ENCODE measurements at places on chromosomes 12 and 14.

DNA sequence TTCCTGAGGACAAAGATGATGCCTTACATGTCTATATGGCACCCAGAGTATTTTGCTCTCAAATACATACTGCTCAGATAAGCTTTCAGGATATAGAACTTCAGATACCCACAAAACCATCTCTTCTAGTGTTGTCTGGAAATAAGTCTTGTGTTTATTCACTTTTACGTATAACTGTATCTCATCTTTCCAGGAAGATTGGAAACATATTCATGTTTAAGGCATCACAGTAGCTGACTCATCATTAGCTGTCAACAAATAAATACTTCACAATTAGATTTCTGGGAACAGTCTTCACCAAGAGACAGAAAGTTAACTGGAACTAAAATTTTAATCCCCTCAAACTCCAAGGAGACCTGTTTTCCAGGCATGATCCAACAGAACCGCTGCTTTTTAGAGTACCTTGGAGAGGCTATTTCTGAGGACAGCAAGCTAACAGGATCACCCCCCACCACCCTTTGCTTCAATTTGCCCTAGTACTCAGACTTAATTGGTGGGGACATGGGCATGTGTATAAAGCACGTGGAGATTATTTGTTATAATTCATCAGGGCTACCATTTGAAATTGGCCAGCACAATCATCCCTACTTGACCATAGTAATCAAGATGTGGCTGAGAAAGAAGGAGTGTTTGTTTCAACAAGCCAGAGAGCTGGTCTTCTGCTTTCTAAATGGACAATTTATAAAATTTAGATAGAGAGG lies 129.3 kb upstream of the HIF1A start:
- DNase-seq: no peak

GRCh38 chr12:87152075-87152474 lies 877.1 kb downstream of the C12orf50 start:
- DNase-seq: no peak

DNA sequence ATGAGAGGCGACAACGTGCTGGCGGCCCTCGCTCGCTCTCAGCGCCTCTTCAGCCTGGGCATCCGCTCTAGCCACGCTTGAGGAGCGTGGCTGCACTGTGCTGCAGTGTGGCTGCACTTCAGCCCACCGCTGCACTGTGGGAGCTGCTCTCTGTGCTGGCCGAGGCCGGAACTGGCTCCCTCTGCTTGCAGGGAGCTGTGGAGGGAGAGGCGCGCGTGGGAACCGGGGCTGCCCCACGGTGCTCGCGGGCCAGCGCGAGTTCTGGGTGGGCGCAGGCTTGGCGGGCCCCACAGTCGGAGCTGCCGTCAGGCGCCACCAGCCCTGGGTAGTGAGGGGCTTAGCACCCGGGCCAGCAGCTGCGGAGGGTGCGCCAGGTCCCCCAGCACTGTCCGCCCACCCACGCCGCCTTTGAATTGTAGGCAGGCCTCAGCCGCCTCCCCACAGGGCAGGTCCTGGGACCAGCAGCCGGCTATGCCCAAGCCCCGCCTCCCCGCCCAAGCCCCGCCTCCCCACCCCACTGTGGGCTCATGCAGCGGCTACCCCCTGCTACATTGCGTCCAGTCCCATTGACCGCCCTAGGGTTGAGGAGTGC lies 974.2 kb downstream of the FSCB start:
- no peak for DNase-seq

GRCh38 chr12:89160716-89161123 lies 191.6 kb downstream of the DUSP6 start:
- peak; percentile 40 for DNase-seq

GRCh38 chr12:104197264-104197663 lies 18.3 kb upstream of the TXNRD1 start:
- no peak for DNase-seq

- DNase-seq: no peak
Measured at GRCh38 chr12:130954544-130954831, 781 bp downstream of the ADGRD1 start.

DNA sequence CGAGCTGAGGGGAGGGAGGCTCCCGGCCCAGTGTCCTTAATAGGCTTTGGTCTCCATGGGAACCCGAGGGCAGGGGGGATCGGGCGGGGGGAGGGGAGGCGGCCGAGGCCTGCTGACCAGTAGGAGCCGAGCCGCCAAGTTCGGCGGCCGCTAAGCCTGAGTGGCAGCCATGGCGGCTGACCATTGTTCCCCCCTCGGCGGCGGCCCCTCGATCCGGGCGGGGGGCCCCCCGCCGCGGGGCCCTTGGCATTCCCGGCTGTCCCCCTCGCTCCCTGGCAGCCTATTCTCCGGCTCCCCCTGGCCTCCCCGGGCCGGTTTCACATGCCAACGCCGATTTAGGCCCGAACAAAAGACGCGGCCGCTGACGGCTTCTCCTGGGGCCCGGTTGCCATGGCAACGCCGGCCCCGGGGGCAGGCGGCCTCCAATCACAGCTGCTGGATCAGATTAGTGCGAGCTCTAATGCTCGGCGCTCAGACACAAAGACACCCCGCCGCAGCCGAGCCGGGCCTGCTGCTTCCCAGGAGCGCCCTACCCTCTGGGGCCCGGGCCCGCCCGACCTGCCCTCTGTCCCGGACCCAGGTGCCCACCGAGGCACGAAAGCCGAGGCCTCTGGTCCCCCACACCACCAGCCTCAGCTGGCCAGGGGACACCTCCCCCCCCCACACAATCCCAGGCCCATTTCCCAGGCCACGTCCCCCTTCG lies 7.3 kb downstream of the MSI1 start:
- no peak for DNase-seq

GRCh38 chr12:130384234-130384633 lies 46.5 kb downstream of the PIWIL1 start:
- no peak for DNase-seq

- DNase-seq: no peak
Measured at GRCh38 chr12:2194571-2194970, 141.8 kb downstream of the CACNA1C start.

- DNase-seq: no peak
Measured at GRCh38 chr12:22477166-22477893, 67.0 kb downstream of the C2CD5 start.

DNA sequence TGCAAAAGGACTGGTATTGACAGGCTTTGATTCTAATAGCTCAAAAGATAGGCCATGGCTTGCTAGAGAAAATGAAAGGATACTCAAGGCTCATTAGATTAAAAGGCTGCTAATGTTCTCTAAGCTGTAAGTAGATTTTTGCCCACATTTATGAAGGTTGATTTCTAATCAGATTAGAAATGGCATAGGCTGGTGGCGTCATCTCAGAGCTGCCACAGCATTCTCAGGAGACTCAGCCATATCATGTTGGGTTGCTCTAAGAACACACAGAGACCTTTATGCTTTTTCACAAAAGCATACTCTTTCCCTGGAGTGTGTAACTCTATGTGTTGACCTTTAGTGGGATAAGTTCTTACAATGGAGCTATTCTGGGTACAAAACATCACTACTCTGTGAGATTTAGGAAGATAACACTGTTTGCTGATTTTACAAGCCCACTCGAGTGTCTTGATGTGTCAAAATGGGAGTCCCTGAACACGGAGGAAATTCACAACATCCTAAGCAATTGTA lies 576.0 kb downstream of the NRXN3 start:
- no peak for DNase-seq

- DNase-seq: no peak
Measured at GRCh38 chr14:99431986-99432385, 48.7 kb downstream of the SETD3 start.

DNA sequence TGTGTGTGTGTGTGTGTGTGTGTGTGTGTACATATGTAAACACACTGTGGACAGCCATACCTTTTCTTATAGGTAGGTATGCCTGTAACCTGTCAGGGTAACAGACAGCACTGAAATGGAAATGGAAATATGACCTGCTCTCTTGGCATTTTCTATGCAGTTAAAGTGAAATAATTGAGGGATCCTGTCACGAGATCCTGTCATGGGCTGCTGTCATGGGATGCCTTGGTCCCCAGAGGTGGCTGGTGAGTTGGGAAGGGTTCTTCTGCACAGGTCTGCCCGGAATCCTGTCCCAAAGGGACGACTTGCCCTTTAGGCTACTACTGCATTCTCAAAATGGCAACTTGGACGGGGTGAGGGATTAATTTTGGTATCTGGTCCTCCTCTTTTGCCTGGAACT lies 47.3 kb downstream of the ELK3 start:
- DNase-seq: no peak

DNA sequence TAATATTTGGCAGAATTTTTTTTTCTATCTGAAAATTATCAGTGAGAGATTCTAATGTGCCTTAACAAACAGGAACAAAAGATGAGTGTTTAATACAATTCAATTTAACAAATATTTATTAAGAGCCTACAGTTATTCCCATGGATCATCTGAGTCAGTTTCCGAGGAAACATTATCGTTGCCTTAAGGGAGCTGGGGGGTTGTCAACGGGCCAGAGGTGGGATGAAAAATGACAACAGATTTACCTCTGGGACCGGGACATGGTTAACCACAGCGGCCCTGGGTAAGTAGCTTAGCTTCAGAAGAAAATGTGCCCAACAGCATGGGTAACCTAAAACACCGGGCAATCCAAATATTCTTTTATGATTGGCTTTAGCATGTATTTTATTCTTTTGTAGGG lies 113.6 kb downstream of the DAD1 start:
- DNase-seq: no peak

DNA sequence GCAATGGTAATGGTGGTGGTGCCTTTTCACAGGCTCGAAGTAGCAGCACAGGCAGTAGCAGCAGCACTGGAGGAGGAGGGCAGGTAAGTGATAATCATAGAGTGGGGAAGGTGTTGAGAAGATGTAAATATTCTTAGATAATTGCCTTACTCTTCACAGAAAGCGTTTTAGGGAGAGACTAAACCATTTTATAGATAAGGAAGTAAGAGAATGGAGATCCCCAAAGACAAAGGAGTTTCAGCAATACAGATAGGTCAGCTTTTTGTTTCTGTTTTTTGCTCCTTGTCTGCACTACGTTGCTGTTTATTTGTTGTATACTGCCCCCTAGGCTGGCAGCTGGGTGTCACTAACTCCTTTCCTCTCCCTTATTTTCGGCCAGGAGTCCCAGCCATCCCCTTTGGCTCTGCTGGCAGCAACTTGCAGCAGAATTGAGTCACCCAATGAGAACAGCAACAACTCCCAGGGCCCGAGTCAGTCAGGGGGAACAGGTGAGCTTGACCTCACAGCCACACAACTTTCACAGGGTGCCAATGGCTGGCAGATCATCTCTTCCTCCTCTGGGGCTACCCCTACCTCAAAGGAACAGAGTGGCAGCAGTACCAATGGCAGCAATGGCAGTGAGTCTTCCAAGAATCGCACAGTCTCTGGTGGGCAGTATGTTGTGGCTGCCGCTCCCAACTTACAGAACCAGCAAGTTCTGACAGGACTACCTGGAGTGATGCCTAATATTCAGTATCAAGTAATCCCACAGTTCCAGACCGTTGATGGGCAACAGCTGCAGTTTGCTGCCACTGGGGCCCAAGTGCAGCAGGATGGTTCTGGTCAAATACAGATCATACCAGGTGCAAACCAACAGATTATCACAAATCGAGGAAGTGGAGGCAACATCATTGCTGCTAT lies 2.0 kb downstream of the SP1 start:
- no peak for DNase-seq

- DNase-seq: no peak
Measured at GRCh38 chr14:44448951-44449358, 58.1 kb downstream of the FSCB start.

- no peak for DNase-seq
Measured at GRCh38 chr14:72636094-72636493, 257.8 kb downstream of the DPF3 start.

- DNase-seq: peak; percentile 53
Measured at GRCh38 chr14:52950898-52951680, at the start of gene FERMT2. Gene FERMT2, minus strand, starts transcription at chr14:52951050. Its CDS starts 482 bp downstream, at chr14:52950568.

DNA sequence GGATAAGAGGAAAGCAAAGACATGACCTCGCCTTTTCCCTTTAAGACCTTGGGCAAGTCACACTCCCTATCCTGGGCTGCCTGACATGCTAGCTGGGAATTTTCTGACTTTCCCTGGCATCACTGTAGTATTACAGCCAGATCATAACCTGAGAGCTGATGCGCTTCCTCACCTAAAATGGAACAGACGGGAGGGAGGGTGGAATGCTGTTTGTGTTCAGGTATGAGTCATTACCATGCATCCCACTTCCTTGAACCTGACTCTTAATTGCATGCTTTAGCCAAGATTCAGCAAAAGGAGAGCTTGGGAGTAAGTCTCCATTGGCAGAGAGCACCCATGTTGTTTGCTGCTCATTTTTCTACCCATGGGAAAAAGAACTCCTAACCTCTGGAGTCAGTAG lies 156.5 kb downstream of the KCNK10 start:
- no peak for DNase-seq

DNA sequence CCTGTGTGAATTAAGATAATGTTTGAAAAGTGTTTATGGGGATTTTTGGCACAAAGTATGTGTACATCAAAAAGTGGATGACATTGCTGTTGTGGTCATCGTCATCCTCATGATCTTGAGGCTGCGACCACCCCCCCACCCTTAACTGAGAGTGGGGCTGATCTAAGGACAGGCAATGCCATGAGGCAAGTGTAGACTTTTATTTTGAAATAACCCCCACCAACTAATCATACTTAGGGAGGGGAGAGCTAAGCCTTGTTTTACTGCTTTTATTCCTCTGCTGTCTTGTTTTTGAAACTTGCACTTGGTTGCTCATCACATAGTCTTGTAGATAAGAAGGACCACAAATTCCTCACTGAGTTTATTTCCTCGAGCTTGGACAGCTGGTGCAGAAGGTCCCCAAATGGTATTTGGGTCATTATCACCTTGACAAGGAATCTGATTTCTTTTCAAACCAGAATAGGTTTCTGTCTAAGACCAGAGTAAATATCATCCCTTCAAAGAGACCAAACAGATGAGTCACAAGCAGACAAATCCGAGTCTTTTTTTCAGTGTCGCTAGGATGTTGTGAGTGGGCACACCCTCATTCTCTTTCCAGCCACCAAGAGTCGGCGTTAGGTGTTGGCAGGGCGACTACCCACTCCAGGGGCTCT lies 23.9 kb upstream of the SMOC1 start:
- DNase-seq: no peak

DNA sequence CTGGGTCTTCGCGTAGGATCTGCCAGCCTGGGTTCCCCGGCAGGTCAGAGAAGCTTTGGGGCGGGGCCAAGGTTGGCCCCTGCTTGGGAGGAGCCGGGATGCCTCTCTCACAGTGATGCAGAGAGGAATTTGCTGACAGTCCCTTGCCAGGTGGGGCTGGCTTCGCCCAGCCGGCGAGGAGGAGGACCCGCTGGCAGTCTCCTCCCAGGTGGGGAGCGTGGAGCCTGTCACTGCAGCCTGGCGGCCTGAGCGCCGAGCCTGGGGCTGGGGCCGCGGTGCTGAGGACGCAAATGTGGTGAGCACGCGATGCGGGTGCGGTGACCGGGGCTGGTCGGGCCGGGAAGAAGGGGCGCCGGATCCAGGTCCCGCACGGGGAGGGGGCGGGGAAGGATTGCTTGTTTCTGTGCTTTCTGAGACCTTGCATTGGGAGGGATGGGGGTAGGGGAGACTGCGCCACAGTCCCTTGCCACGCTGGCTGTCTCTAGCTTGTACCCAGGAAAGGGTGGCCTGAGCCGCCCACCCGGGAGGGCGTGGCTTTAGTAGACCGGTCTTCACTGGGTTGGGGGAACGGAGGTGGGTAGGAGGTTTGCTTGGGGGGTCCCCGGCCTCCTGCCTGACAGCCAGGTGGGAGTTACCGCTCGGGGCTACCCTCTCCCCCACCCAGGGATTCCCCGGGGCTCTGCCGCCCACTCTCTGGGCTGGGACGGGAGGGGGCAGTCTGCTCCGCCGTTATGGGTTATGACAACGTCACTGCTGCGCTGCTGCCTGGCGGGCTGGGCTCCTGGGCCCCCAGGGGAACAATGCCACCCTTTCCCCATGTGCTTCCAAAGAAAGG lies at the start of gene TMEM63C:
Gene TMEM63C, plus strand, starts transcription at position 196 of the 835 bp plus-strand sequence. CDS start 37,016 bp downstream, outside the sequence.
- DNase-seq: no peak

GRCh38 chr14:29390081-29390832 lies 537.4 kb downstream of the PRKD1 start:
- no peak for DNase-seq

GRCh38 chr12:53951577-53952334 lies 2.9 kb upstream of the HOXC12 start:
- no peak for DNase-seq

Measured in omental fat pad (tissue), 4 donors.